ENCODE measurements at places on chromosomes 12 and 14.

- DNase-seq: no peak
These were observed 37.5 kb upstream of the MIS18BP1 start for GRCh38 chr14:45290547-45290946.

- DNase-seq: no peak
These were observed 100.0 kb downstream of the EGLN3 start for GRCh38 chr14:33850826-33851225.

GRCh38 chr12:92553389-92553788 is 149.4 kb upstream of the PLEKHG7 start:
- no peak for DNase-seq

DNA sequence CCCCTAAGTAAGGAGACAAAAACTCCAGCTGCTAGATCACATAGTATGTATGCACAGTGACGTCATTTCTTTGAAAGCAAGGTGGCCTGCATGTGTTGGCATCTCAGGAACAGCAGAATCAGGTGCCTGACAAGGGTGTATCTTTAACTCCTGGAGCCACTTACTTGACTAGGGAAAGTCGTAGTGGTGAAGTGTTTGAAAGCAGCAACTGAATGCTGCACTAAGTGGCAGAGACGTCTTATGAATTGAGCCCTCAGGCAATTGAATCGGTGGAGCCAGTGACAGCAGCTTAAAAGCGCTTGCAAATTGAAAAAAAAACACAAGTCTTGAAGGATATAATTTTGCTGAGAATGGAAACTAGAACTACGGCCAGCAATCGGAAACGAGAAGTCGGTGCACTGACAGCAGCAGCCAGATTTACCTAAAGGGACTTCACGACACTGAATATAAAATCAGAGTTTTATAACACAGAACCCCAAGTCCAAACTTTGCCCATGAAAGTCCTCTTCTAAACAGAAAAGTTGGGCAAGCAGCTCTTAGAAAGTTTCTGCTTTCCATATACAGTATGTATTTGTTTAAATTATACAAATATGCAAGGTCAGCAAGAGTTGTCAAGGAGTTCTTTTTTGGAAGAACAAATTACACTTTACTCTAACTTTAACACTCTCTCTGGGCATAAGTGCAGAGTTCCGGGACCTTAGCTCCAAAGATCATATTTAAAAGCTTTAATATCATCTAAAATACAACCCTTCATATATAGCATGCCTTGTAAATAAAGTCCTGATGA is 1.1 kb downstream of the IGF1 start:
- DNase-seq: no peak

DNA sequence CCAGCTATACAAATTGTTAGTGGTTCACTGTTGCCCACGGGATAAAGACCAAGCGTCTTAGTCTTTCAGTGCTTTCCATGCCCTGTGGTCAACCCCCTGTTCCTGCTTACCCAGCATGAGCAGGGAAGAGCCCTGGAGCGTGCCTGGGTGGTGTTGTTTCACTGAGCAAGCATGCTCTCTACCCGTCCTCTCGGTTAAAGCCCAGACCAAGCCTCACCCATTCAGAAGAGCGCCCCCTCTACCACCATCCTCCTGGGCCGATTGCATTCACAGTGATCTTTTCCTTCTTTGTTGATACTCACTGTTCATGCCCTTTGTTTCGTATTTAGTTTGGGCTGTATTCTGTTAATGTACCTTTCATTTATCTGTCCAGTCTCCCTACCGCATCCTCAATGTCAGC is 25.1 kb downstream of the DYRK4 start:
- no peak for DNase-seq

DNA sequence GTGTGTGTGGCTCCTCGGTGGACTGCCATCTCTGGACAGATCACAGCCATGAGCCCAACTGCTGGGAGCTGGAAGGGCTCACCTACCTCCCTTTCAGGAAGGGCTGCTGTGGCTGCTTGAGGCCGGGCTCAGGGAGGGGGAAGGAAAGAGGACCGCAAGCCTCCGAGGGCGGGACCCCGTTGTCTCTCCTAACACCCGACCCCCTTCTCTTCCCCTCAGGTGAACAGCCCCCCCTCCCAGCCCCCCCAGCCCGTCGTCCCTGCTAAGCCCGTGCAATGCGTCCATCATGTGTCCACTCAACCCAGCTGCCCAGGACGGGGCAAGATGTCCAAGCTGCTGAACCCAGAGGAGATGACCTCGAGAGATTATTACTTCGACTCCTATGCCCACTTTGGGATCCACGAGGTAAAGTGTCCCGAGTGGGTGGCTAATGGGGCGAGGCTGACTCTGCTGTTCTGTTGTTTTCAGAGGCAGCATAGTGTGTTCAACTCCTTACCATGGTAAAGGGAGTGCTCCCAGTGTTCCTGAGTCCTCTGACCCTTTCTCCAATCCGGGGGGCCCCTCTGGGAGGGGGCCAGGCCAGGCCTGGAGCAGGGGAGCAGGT is 49.5 kb downstream of the PRMT8 start:
- no peak for DNase-seq

DNA sequence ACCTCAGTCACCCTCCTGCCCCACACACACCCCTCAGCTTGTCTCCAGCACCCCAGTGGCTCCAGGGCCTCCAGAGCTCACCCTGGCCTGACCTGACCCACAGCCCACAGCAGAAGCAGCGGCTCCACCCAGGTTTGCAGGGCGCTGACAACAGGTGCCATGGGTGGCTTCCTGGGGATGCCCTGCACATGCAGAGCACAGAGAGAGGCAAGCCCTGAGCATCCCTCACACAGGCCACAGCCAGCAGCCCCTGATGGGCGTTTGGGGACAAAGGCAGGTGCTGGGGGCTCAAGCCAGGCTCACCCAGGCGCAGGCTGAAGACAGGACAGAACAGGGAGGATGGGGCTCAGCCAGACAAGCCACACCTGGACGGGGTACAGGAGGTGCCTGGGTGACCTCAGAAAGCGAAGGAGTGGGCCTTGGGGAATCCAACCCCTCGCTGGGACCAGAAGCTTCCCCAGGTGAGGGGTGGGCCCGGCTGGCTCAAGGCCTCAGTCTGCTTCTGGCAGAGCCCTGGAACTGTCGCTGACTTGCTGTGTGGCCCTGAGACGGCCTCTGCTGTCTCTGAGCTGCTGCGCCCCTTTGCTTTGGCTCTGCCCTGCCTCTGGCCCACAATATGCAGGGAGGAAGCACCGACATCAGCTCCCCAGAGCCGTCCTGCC is 10.6 kb downstream of the ARL6IP4 start:
- DNase-seq: no peak

GRCh38 chr12:26150736-26151450 is 26.1 kb upstream of the BHLHE41 start:
- DNase-seq: no peak

GRCh38 chr12:121773011-121773777 is 20.3 kb downstream of the RHOF start:
- DNase-seq: peak; percentile 19

- no peak for DNase-seq
These were observed 23.9 kb upstream of the ITGA5 start for GRCh38 chr12:54442961-54443360.

DNA sequence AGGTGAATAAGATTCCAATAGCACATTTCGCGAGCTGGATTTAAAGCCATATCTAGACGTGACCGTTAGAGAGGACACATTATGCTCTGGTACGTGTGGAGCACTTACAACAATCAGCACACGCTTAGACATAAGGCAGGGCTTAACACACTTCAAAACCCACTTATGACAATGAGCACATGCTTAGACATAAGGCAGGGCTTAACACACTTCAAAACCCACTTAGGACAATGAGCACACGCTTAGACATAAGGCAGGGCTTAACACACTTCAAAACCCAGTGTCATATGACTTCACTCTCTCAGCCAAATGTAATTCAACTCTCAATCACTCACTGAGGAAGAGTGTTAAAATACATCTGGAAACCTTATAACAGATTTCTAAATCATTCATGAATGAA is 11.2 kb upstream of the PLD4 start:
- DNase-seq: no peak

GRCh38 chr14:105015242-105015641 is 5.6 kb downstream of the CDCA4 start:
- no peak for DNase-seq

- no peak for DNase-seq
These were observed 825 bp upstream of the CCDC85C start for GRCh38 chr14:99604766-99605298.

- DNase-seq: no peak
These were observed 171.2 kb downstream of the CALM1 start for GRCh38 chr14:90567991-90568390.

DNA sequence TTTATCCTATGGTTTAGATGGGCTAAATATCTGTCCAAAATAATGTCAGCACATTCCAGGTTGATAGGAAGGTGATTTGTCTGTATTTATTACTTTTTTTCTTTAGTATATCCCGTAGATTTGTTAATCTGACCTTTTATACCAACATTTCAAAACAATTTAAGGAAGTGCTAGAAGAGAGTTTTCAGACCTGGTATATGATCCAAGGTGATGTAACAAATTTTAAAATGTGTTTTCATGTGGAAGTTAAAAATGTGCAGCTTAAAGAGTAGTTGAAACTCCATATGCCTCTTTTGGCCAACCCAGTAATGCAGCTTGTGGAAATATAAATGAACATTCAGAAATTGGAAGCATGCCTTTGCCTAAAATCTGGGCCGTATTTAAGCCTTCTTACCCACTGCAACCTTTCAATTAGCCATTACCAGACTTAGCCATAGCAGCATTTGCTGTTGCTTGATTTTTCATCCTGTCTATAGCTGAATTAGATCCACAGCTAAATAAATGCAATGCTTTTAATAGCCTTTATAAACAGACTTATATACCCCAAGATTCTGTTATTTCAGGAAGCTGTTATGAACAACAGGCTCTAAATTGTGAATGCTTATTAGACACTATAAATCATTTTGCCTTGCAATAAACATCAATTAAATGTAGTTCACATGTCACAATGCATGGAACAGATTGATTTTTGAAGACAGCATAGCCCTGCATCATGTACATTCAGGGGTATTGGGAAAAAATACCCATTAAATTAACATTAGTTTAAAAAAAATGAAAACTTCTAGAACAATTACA is 271.2 kb downstream of the PDZRN4 start:
- DNase-seq: no peak

- DNase-seq: no peak
These were observed 693.4 kb downstream of the VRK1 start for GRCh38 chr14:97490521-97491070.

DNA sequence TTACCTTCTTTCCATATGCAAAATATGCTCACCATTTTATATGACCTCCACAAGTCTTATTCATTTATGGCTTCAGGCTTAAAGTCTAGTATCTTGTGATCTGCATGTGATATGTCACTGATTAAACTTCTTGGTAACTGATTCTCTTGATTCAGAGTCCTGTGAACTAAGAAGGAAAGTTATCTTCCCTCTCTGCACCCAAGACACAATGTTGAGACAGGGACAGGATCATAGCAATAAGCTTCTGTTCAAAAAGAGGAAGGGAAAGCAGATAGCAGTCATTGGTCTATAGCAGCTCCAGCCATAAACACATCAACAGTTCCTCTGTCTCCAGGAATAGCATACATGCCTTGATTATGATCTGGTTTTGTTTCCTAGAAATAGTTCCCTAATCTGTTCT is 103.1 kb downstream of the UNC79 start:
- no peak for DNase-seq

- no peak for DNase-seq
These were observed 20.8 kb downstream of the SUSD6 start for GRCh38 chr14:69632164-69632563.

DNA sequence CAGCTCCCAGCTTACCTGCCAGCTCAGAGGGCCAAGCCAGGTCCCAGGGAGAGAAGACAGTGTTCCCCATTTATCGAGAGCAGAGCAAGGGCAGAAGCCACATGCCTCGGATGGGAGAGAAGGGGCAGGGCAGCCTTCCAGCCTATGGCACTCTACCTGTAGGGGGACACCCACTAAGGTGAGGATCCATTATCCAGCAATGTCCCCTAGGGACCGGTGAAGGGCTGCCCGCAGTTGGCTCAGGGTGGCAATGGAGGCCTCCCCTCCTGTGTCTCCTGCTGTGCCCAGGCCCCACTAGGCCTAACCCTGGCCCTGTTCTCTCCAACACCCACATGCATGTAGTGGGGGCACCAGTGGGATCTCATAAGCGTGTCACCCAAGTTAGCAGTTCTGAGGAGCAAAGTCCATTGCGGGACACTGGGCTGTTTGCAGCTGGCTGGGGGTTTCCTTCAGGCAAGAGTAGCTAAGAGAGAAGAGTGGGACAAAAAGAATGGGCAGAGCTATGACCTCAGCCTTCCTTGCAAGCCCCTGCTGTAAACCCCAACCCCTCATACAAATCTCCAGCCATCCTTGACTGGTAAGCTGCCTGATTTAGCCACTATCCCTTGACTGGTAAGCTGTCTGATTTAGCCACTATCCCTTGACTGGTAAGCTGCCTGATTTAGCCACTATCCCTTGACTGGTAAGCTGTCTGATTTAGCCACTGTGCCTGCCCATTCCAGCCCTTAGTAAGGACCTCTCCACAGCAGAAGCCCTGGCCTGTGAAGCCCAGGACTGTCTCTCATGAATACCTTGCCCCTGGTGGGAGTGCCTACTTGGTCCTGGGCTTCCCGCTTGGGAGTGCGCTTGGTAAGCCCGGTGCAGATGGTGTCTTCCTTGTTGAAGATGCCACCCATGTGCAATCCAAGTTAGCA is 5.2 kb upstream of the ASB2 start:
- no peak for DNase-seq

DNA sequence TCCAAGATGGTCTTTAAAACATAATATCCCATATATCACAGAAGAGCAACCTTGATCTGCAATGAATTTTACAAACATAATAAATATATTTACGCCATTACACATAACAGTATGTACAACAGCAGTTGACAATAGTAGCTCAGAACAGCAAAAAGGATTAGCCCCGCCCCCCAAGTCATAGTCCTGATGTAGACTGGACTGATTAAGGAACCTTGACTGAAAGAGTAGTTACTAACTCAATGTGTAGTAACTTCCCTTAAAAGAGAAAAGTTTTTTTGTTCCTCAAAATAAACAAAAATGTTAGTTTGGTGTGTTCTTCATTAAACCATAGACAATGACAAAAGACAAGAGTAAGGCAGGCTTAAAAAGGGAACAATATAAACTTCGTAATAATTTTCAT is 44.5 kb downstream of the GTF2A1 start:
- DNase-seq: peak; percentile 17

- no peak for DNase-seq
These were observed 46.1 kb upstream of the OTOGL start for GRCh38 chr12:80053051-80053790.

GRCh38 chr14:69137416-69137815 is 15.5 kb downstream of the DCAF5 start:
- no peak for DNase-seq

GRCh38 chr12:105443802-105444652 is 113.5 kb downstream of the C12orf75 start:
- no peak for DNase-seq

DNA sequence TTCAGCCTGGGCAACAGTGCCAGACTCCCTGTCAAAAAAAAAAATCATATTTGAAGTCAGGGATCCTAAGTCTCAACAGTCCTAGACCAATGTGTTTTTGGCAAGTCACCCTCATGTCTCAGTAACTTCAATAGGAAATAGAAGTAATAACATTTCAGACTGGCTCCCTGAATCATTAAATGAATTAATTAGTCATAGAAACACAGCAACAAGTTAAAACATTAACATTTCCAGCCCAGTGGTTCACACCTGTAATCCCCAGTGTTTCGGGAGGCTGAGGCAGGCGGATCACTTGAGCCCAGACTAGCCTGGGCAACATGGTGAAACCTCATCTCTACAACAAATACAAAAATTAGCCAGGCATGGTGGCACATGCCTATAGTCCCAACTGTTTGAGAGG is 125.2 kb downstream of the GTF2A1 start:
- DNase-seq: no peak

All from KG1 (cell line).